Type B pancreatic cell (in vitro differentiated cells): ENCODE measurements at places on chromosomes 1 and 21.

DNA sequence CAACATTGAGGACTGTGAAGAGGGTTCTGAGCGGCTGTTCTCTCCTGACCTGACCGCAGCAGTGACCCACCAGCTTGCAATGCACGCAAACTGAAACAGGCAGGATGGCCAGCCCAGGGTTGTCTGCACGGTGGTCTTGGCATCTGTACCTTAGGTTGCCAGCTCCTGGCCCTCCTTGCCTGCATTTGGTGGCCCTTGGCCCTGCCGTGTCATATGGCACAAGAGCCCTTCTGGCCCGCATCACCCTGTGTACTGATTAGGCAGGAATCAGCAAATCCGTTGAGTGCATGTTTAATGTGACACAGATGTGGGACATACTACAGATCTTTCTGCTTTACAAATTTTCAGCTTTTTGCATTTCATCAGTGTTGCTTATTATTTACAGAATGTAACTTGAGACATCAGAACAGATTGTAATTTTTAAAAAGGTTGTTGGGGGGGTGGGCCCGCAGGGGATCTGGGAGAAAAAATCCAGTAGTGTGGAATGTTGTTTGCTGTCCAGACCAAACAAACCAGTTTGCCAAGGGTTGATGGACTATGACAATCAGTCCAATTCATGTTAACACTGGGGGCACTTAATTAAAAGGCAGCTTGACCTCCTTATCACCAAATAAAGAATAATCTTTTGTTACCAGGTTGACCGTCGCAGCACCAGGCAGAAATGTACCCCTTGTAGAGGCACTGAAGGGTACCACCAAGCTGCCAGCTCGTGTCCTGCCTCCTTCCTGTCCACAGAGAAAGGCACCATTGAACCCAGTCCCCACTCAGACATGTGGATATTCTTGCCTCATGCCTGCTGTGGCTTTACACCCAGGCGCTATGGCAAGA is 132.6 kb downstream of the DHRS3 start:
- DNase-seq, result no peak

GRCh38 chr1:232767305-232768074 is 37.7 kb upstream of the MAP10 start:
- no peak for DNase-seq

DNA sequence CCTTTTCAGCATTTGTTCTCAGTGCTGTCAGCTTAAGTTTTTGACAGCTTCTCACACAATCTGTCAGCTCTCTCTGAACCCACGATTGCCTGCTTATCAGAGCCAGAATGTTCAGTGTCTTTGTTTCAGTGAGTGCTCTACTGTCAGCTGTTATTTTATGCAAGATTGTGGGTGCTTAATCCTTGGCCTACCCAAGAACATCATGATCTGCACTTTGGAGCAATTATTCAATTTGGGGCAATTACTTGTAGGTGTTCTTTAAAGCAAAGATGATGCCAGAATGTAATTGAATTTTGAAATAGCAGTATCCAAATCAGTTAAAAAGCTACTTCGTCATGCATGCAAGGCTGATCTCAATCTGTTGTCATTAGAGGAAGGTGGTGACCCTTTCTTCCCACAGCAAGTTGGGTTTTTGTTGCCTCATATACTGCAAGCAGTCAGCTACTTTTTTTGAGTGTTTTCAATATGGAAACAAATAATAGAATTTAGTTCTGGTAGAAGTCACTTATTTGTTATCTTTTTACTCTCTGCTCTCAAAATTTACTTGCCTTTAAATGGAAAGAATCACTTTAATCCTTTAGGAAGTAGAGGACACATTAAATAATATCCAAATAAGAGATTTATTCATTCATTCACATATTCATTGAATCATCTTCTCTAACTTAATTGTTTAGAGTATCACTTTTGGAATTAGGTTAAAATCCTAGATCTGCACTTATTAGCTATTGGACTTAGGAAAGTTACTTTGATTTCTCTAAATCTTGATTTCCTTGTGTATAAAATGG is 253.5 kb upstream of the CACYBP start:
- DNase-seq, result no peak

DNA sequence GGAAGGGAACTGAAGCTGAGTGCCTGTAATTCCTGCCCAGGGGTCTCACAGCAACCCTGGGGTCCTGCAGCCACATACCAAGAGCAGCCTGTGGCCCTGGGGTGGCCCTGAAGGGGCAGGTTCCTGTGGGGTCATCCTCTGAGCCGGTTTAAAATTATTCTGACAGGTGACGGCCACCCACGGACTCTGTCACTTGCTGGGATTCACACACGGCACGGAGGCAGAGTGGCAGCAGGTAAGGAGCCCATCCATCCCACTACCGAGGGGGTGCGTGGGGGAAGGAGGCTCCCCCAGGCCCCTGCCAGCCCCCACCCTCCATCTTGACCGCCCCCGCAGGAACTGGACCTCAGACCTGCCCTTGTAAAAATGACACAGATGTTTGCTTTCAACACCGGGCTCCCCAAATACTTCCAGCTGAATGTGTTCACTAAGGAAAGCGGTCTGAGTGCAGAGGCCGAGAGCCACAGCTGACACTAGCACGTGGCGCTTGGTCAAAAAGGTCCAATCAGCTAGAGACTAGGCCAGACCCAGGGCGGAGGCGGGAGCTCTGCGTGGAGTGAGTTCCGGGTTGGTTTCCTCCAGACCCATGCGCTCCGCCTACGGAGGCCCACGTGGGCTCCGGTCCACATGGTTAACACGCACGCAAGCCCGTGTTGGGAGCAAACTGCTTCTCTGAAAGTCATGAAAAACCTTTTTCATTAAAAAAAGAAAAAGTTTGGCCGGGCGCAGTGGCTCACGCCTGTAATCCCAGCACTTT is 10.0 kb downstream of the YBEY start:
- DNase-seq, result no peak

- DNase-seq, result no peak
These were observed 181.5 kb downstream of the PLPP3 start for GRCh38 chr1:56397811-56398231.

DNA sequence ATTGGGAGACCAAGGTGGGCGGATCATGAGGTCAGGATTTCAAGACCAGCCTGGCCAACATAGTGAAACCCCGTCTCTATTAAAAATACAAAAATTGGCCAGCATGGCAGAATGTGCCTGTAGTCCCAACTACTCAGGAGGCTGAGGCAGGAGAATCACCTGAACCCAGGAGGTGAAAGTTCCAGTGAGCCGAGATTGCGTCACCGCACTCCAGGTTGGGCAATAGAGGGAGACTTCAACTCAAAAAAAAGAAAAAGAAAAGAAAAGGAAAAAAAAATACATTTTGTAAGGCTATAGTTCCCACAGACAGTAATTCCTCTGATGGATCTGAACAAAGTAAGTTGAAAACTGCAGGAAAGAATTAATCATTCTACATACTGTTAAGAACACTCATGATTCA is 48.1 kb upstream of the CD46 start:
- DNase-seq, result no peak

- DNase-seq, result no peak
These were observed 26.8 kb downstream of the PTTG1IP start for GRCh38 chr21:44846485-44847260.

DNA sequence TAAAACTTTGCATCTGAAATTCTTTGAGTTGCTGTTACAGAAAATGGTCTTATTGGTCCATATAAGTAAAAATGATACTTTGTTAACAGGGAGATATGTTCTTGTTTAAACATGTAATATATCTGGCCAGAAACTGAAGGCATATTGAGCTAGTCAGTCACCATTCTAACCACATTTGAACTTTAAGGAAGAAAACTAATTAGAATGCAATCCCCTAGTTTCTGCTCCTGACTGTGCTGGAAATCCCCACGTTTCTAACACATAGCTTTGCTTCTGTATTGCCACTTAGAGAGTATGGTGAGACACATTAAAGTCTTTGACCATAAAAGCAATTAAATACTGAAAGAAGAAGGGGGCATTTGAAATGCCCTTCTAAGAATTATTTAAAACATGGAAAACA is 32.1 kb upstream of the HIVEP3 start:
- DNase-seq, result no peak

GRCh38 chr1:147723691-147724323 is 36.6 kb downstream of the GJA5 start:
- DNase-seq, result no peak

DNA sequence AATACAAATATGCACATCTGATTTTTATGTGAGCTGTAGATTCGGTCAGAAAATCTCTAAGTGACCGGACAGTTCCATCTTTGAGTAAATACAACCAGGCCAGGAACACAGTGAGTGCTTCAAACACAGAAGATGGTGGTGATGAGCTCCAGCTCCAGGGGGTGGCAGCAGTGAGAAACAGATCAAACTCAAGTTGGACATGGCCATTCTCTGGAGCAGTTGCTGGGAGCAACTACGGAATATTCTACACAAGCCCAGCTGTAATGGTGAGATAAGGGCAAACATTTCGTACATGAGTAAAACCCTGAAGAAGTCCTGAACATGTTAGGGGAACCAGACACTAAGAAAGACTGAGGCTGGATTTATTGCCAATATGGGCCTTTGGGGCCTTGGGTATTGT is 100.7 kb downstream of the BARHL2 start:
- DNase-seq, result no peak

DNA sequence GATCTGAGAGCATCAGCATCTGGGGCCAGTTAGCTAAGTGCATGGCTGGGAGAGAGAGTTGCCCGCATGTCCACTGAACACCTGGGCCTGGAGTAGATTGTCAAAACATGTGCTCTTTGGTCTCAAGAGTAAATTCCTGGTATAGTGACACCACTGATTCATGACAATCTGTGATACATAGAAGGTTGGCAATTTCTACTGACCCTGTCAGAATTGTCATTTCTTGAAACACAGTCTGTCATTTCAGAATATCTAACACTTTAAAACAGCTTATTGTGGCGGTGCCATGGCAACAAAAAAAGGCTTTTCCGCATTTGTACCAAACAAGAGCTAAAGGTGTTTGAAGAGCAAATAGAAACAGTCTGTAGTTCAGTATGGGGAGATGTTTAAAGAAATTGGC is 186.4 kb upstream of the FAM78B start:
- no peak for DNase-seq

DNA sequence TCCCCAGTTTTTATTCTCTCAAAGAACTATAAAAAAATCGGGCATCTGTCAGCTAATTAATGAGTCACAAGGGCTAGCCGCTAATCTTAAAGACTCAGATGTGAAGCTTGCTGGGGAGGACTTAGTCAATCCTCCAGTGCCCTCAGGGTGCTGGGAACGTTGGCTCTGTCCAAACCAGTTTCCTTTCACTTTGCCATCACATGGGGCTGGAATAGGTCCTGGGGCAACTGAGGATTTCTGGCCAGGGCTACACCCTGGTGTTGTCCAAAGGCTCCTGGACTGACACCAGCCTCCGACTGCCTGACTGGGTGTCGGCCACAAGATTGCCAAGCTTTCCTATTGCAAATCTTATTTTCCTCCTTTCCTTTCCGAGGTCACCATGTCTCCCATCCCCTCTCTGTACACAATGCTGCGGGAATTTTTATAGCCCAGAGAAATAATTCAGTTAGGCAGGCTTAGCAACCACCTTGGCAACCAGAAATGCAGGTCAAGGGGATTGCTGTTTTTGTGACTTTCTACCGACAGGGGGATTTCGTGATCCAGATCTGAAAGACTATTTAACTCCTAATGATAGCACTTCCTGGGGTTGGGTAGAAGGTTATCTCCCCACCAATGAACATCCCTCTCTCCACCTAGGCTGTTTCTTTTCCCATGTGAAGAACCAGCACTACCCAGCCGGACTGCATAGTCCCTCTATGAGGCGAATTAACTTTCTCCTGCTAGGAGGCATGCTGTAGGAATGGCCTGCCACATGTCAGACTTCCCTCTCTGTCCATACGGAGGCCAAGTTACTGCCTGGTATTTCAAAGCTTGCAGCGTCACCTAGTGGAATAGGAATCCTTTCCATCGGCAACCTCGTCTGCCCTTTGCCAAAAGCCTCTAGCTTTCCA is 29.9 kb upstream of the CTBS start:
- DNase-seq, result no peak

DNA sequence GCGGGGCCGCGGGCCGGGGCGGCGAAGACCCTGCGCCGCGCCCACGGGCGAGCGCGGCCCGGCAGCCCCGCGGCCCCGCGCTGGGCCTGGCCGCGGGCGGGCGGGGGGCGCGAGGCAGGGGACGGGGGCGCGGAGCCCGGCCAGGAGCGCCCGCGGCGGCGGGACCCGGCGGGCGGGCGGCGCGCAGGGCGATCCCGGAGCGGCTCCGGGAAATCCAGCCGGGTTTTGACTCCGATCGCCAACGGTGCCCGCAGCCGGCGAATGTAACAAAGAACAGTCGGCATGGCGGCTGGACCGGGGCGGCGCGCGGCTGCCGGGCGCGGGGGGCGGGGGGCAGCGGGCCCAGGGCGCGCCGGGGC is 334 bp downstream of the PRDM15 start:
- no peak for DNase-seq

- no peak for DNase-seq
These were observed 5.8 kb upstream of the CHI3L2 start for GRCh38 chr1:111221633-111222291.

DNA sequence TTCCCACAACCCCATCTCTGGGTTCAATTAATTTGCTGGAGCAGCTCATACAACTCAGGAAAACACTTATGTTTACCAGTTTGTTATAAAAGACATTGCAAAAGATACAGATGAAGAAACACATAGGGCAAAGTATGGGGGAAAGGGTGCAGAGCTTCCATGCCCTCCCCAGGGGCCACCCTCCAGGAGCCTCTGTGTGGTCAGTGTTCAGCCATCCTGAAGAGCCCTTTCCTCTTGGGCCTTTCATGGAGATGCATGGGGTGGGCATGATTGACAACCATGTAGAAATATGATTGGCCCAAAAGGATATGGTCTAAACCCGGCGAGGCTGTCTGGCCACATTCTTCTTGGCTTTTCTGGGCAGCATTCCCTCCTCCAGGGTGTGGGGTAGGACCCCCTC is 56.8 kb upstream of the PDE9A start:
- no peak for DNase-seq

DNA sequence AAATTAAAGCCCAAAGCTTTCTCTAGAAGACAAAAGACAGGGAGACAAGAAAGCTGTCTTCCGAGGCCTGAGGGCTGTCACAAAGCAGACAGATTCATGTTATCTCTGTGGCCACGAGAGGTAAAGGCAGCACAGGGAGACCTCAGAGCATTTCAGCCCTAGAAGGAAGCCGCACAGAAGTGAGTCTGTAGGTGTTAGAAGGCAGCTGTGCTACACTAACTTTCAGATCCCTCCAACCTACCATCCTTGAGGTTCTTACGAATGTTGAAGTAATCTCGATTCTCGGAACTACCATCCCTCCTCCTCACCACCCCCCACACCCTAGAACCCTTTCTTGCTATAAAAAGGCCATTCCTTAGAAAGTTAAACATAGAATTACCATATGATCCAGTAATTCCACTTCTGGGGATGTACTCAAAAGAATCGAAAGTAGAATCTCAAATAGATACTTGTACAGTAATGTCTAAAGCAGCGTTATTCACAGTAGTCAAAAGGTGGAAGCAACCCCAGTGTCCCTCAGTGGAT is 21.5 kb upstream of the LYST start:
- DNase-seq, result no peak
